ENCODE measurements at places on chromosomes 7 and 10.

DNA sequence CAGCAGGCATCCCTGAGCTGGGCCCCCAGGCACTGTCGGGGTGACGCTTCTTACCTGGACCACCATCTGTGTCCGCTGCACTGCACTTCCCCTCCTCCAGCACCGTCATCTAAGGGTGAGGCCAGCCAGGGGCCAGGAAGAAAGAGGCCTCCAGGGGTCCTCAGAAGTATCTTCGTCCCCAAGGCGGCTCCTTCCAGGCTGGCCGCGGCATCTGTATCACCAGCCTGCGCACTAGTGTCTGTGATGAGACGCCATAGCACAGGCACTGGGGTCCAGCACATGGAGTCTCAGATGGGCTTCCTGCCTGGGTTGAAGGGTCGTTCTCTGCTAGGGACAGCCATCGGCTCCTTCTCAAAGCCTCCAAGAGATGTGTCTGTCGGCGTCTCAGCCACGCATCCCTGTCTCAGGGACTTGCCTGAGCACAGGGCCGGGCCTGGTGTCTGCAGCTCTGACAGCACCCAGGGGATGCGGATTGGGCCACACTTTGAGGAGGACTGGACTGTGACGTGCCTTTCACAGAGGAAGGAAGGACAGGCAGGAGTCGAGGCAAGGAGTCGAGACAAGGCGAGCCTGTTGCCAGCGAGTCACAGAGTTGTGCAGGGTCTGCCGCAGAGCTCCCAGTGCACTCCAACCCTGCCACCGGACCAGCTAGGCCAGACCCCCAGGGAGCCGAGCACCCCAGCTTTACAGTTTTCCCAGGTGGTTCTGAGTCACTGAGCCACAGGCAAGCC lies 101.5 kb upstream of the DIP2C start:
- DNase-seq: no peak

- DNase-seq: no peak
Observed at GRCh38 chr7:137395420-137395819, 51.9 kb upstream of the PTN start.

- no peak for DNase-seq
Observed at GRCh38 chr7:108001764-108002725, 916 bp downstream of the LAMB1 start.

DNA sequence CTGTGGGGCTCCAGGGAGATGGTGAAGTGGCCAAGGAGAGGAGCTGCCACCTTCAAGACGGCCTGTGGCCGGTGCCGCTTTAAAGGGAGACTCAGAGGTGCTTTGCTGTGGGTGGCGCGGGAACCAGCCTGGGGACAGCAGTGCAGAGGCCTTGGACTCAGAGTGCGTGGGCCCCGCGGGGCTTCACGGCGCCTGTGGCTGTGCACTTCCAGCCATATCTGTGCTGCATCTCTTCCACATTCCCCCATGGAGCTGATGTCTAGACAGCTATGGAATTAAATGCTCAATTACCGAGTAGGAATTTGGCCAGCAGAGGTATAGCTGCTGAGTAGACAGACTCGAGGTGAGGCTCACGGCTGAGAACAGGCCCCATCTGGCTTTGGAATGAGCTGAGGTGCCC lies 41.7 kb downstream of the HTRA1 start:
- DNase-seq: no peak

- no peak for DNase-seq
Observed at GRCh38 chr7:43533801-43534479, 49.0 kb upstream of the STK17A start.

DNA sequence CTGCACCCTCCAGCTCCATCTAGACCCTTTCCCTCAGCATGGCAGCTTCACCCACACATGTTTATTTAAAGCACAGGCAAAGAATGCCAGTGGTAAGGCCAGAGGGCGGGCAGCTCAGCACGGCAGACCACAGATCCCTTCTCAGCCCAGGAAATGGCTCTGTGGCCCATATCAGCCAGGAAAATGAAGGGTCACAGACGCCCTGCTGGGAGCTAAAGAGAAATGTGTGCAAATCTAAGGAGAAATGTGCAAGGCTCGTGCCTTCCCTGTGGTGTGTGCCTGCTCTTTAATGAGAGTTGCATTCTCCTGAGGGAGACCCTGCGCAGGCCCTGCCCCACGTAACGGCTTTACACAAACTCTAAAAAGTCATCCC lies 23.0 kb downstream of the PTPRN2 start:
- no peak for DNase-seq

DNA sequence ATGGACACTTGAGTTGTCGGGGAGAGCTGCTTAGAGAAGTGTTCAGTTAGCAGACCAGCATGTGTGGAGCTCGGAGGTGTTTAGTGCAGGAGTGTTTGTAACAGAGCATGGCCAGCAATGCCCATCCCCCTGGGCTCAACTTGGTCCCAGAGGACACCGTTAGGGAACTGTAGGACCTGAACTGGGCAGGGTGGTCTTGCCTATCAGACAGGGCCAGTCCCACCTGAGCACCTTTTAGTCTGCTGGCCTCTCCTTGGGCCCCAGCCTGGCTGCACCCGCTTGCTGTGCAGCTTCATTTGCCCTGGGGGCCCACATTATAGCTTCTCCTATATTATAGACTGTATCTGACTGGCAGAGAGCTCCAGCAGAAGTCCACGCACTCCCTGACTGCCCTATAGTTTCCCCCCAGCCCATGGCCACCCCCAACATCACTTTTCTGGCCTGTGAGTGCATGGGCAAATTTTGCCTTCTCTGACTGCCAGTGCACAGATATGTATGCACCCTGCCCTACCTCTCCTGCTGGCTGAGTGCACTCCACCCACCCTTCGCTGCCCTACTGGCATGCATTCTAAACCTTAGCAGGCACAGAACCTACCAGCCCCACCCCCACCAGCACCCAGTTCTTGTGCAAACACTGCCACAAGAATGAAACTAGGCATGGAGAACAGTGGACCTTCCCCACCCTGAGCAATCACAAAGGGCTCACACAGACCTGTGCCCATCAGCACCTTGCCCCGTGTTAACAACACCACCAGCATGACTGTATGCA lies 1030.6 kb upstream of the GHITM start:
- no peak for DNase-seq

DNA sequence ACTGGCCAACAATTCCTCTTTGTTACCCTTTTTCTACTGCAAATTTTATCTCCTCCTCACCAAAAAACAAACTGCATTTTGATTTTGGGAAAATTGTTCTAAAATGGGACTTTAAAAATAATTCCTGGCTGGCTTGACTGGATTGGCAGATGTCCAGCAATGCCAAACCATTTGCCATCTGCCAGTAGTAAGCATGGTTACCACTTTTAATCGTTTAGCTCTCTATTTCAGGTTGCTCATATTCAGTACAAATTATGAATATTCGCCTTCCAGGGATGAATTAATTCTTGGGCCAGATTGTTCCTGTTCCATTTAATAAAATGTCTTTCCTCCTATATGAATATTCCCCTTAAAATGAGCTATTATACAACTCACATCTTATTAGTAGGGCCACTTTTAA lies 35.7 kb downstream of the SMNDC1 start:
- no peak for DNase-seq

GRCh38 chr7:105304040-105304895 lies 84.5 kb downstream of the SRPK2 start:
- DNase-seq: peak; percentile 15

- DNase-seq: no peak
Observed at GRCh38 chr7:92436612-92437445, 10.5 kb upstream of the GATAD1 start.
